Calu3 (cell line): ENCODE measurements at places on chromosomes 1 and 21. TPM values are rescaled to one million over a fixed set of nuclear protein-coding genes. Genes with fewer than 3 reads are reported as not detected.
A peak's percentile ranks its signal among the peaks of the same experiment; 100 is the strongest.

- no peak overlapping the region for H3K4me3 ChIP-seq
- DNase-seq, result no peak
- no peaks in the 10 kb centered on the region for H3K4me1 ChIP-seq
- no peaks in the 10 kb centered on the region for H3K27me3 ChIP-seq
- no peak overlapping the region for H3K27ac ChIP-seq
- no peaks in the 10 kb centered on the region for H3K36me3 ChIP-seq
Observed at GRCh38 chr1:9767964-9768668, 55.6 kb downstream of the CLSTN1 start.

DNA sequence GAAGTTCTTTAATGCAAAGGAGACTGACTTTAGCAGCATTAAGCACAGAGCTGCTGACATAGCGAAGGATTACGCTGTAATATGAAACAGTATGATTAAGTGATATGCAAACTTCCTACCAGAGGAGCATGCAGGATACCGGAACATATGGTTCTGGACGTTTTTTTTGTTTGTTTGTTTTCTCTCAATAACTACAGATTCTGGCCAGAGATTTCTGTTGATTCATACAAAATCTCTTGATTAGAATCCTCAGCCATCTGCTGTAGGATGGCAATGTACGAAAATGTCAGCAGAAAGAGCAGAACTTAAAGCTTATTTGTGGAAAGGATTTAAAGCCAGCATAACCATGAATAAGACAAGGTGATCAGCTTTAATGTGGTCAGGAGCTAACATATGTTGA, 970.7 kb downstream of the KCNT2 start:
- DNase-seq, result no peak
- no peak overlapping the region for H3K27ac ChIP-seq
- H3K36me3 ChIP-seq, result no peaks in the 10 kb centered on the region
- H3K27me3 ChIP-seq, result no peaks in the 10 kb centered on the region

DNA sequence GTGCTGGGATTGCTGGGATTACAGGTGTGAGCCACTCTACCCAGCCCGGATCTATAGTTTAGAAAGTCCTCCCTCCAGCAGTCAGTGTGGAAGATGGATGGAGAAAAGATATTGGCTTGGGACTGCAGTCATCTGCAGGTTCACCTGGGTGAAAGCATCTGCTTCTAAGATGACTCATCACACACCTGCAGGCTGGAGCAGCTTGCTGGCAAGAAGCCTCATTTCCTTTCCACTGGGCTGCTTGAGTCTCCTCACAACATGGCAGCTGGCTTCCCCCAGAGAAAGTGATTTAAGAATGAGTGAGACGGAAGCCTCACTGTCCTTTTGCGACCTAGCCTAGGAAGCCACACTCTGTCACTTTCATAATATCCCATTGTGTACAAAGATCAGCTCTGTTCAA, 50.0 kb downstream of the FOXO6 start:
- no peak overlapping the region for H3K4me3 ChIP-seq
- H3K36me3 ChIP-seq, result no peaks in the 10 kb centered on the region
- no peaks in the 10 kb centered on the region for H3K4me1 ChIP-seq
- H3K27ac ChIP-seq, result no peak overlapping the region

DNA sequence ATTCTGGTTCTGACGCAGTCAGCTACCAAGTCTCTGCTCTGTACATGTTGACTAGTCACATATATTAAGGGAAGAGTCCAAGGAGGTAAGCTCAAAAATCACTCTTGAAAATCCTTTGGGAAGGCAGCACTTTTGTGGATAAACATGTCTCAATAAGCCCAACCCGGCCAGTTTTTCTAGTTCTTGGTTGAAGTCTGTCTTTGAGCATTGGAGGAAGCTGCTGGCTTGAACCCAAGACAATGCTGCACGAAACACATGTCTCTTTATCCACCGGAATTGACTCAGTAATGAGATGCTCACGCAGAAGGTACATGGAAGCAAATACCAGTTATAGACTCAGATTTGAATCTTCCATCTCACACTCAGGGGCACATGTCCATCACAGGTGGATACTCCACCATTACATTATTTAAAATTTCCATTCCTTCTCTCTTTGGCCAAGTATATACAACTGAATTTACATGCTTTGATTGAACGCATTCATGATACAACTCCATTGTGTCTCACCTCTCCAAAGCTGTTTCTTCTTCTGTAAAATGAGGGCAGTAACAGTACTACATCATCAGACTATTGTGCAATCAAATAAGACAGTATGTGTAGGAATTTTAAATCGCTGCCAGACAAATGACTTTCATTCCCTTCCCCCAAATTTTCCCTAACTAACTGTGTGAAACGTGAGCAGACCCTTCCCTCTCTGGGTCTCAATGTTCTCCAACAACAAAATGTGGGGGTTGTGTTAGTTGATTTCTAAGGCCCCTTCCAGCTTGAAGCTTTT, 9.6 kb upstream of the GUCA2A start:
- peak; percentile 30 for DNase-seq
- no peak overlapping the region for H3K27ac ChIP-seq
- no peak overlapping the region for H3K4me3 ChIP-seq
- no peaks in the 10 kb centered on the region for H3K27me3 ChIP-seq
- peaks cover 20% of the 10 kb centered on the region for H3K36me3 ChIP-seq
- H3K4me1 ChIP-seq, result peaks cover 23% of the 10 kb centered on the region

HES3 gene
- not detected in 2 replicates for total RNA-seq

DNA sequence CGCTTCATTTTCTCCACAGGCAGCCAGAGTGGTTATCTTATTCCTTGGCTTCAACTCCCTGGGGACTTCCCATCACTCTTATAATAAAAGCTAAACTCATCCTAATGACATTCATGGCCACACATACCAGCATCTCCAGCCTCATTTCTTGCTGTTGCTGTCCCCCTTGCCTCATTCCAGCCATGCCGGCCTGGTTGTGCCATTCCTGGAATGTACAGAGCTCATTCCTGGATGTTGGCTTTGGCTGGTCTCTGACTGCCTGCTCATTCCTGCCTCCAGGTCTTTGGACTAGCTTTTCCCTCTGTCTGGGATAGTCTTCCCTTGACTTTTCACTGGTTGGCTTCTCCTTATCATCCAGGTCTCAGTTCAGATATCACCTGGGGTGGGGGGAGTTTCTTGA, 2.4 kb upstream of the PEF1 start:
- peaks cover 20% of the 10 kb centered on the region for H3K4me1 ChIP-seq
- no peak for DNase-seq
- H3K27ac ChIP-seq, result no peak overlapping the region
- peaks cover 34% of the 10 kb centered on the region for H3K27me3 ChIP-seq

GRCh38 chr1:159040893-159041724, 31.4 kb downstream of the IFI16 start:
- no peak overlapping the region for H3K4me3 ChIP-seq
- H3K27ac ChIP-seq, result no peak overlapping the region
- no peaks in the 10 kb centered on the region for H3K4me1 ChIP-seq
- no peaks in the 10 kb centered on the region for H3K36me3 ChIP-seq
- no peaks in the 10 kb centered on the region for H3K27me3 ChIP-seq

DNA sequence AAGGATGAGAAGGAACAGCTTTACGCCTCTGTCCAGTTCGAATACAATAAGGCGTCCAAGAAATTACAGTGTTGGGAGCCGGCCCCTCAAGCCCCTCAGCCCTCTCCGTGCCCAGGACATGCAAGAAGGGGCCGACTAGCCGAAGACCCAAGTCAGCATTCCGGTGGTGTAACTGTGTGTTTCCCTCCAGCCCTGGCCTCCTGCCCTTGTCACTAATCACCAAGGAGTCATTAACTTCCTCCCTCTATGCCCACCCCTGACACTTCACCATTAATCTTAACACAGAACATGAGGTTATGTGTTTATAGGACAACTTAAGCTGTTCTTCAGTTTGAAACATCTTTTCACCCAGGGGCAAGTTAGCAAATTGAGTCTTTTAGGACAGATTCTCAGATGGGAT, 16.4 kb upstream of the C4BPB start:
- H3K27ac ChIP-seq, result no peak overlapping the region
- H3K36me3 ChIP-seq, result peaks cover 25% of the 10 kb centered on the region
- H3K4me3 ChIP-seq, result no peak overlapping the region
- DNase-seq, result no peak

GRCh38 chr1:2486558-2486957, 10.5 kb downstream of the PLCH2 start:
- DNase-seq, result no peak
- no peaks in the 10 kb centered on the region for H3K36me3 ChIP-seq
- no peak overlapping the region for H3K4me3 ChIP-seq
- no peaks in the 10 kb centered on the region for H3K4me1 ChIP-seq

GRCh38 chr1:5768014-5768413, 224.2 kb downstream of the NPHP4 start:
- H3K27me3 ChIP-seq, result peaks cover 71% of the 10 kb centered on the region
- no peak overlapping the region for H3K4me3 ChIP-seq
- peaks cover 9% of the 10 kb centered on the region for H3K4me1 ChIP-seq
- no peak for DNase-seq
- H3K36me3 ChIP-seq, result no peaks in the 10 kb centered on the region
- no peak overlapping the region for H3K27ac ChIP-seq

GRCh38 chr1:51439895-51440294, 79.2 kb downstream of the EPS15 start:
- DNase-seq, result no peak
- no peaks in the 10 kb centered on the region for H3K36me3 ChIP-seq
- no peak overlapping the region for H3K27ac ChIP-seq
- H3K4me1 ChIP-seq, result no peaks in the 10 kb centered on the region

- no peak overlapping the region for H3K4me3 ChIP-seq
- no peaks in the 10 kb centered on the region for H3K4me1 ChIP-seq
- no peak overlapping the region for H3K27ac ChIP-seq
- no peak for DNase-seq
- no peaks in the 10 kb centered on the region for H3K27me3 ChIP-seq
- no peaks in the 10 kb centered on the region for H3K36me3 ChIP-seq
Observed at GRCh38 chr1:66214901-66215300, 319.1 kb upstream of the SGIP1 start.

DNA sequence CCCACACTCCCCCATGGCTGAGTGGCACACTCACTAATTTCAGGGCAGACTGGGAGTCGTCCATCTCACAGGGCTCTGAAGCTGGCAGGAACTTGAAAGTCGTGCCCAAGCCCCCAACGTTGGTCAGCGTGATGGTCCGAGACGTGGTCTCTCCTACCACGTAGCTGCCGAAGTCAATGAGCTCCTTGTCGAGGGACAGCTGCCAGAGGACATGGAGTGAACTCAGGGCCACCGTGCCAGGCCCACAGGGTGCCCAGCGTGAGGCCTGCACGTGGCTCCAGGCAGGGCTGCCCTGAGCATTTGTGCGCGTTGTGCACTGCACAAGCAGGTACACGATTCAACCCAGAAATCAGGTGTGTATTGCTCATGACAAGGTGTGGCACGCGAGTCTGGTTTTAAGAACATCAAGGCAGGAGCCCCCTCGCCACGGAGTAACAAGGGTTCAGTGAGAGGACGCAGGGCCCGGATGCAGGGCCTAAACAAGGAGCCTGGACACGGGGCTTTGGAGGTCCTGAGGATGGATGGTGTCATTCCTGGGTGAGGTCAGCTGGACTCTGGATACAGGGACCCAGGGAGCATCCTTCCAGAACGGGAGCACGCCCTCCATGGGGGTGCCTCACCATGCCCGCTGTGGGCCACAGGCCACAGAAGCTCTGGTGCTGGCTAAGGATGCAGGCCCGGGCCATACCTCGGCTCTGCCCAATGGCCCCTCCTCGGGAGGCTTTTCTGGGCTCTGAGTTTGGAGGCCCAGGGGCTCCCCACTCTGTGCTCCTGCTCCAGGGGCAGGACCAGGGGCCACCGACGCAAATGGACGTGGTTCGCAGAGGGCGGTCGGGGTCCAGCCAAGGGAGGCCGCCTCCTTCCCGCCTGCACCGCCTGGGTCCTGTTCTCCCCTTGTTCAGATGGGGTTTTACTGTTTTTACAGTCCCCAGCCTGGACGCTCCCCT, 37.8 kb upstream of the TMEM52 start:
- no peaks in the 10 kb centered on the region for H3K36me3 ChIP-seq
- no peak for DNase-seq
- peaks cover 10% of the 10 kb centered on the region for H3K4me1 ChIP-seq
- H3K4me3 ChIP-seq, result no peak overlapping the region

PLPP3 gene
- 17.4 and 18.9 TPM in 2 replicates for total RNA-seq

- no peak overlapping the region for H3K27ac ChIP-seq
- H3K4me3 ChIP-seq, result no peak overlapping the region
- peaks cover 57% of the 10 kb centered on the region for H3K36me3 ChIP-seq
- DNase-seq, result no peak
Observed at GRCh38 chr1:1219341-1219740, 5.4 kb upstream of the TNFRSF4 start.

DNA sequence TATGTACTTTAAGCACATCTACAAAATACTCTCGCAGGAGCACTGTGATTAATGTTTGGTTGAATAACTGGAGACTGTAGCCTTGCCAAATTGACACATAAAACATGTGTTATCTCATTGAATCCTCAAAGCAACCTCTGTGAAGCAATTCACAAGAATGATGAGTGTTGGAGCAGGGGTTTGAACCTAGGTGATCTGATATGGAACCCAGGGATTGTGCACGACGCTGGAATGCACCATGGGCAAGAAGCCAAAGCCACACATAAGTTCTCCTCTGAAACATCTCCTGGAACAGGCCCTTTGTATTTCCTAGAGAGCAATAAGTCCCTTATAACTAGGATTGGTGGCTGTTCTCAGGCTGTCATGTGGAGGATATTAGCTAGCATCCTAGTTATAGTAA, 124.6 kb upstream of the IVNS1ABP start:
- H3K4me3 ChIP-seq, result no peak overlapping the region
- H3K27ac ChIP-seq, result no peak overlapping the region
- no peaks in the 10 kb centered on the region for H3K27me3 ChIP-seq
- H3K36me3 ChIP-seq, result no peaks in the 10 kb centered on the region

HUNK gene
- total RNA-seq, result 2.3 and 5.0 TPM in 2 replicates

DNA sequence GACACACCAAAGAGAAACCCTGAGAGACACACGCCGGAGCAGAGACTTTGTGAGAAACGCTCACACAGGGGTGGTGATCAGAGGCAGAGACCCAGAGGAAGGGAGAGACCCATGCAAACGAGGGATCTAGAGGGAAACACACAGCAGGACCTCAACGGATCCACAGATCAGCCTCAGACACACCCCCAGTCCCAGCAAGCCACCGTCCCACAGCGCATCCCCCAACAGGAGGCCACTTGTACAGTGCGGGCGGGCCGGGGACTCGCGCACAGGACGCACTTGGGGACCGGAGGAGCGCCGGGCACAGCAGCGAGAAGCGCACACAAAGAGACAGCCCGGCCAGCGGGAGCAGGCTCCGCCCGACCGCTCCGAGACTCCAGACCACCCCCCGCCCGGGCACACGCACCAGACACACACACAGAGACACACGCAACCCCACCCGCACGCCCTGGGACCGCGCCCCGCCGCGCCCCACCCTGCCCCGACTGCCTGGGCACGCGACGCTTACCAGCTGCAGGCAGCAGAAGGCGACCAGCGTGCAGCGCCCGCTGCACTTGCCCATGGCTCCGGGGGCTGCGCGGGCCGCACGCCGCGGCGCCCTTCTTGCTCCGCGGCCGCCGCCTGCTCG, 587 bp downstream of the NKAIN1 start:
- peaks cover 89% of the 10 kb centered on the region for H3K27me3 ChIP-seq
- H3K4me3 ChIP-seq, result peak overlapping the region; percentile 71
- H3K36me3 ChIP-seq, result peaks cover 8% of the 10 kb centered on the region
- DNase-seq, result peak; percentile 13
- H3K4me1 ChIP-seq, result peaks cover 8% of the 10 kb centered on the region
- no peak overlapping the region for H3K27ac ChIP-seq
